ENCODE measurements at places on chromosomes 11 and 22. TPM values are rescaled to one million over a fixed set of nuclear protein-coding genes. Genes with fewer than 3 reads are reported as not detected.

DNA sequence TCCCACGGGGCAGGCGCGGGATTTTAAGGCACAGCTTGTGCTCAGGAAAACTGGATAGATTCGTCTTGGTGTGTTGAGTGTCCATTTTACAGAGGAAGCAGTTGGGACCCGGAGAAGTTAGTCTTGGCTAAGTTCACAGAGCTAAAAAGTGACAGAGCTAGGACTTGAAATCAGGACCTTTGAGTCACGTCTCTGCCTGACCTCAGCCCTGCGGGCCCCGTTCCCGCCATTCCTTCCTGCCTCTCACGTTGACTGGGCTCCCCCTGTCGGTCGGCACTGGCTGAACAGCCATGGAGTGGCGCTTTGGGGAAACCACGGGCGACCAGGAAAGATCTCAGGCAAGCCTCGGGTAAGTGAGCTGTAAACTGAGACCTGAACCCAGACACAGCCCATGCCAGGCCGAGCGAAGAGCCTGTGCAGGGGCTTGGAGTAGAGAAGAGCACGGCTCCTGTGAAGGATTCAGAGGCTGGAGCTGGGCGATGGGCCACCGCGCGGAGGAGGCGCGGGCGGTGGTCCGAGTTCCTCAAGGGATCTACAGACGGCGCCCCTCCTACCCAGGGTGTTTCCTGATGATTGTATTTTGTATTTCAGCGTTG, 54.1 kb downstream of the WNT11 start:
- peak; percentile 84 for DNase-seq

- DNase-seq: no peak
Measured at GRCh38 chr11:65213322-65214211, 31.8 kb downstream of the CAPN1 start.

GRCh38 chr22:29717789-29718188, 2.0 kb upstream of the CABP7 start:
- DNase-seq: no peak

Gene SLC29A2
- 4.3 TPM for polyA plus RNA-seq

DNA sequence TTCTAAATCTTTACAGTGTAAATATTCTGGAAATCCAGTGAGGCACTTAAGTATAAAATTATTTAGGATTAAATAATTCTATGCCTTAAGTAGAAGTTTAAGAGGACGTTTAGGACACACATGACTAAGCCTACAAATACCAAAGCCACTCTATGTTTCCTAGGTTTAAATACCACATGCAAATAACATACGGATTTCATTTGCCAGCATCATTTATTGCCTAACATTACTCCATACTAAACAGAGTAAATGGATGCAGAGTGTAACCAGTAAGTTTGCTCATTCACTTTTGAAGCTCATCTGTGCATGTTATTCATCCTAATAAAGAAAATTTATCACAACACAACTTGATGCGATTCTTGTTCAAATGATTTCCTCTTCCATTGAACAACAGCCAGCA, 4.1 kb downstream of the BDNF start:
- no peak for DNase-seq

DNA sequence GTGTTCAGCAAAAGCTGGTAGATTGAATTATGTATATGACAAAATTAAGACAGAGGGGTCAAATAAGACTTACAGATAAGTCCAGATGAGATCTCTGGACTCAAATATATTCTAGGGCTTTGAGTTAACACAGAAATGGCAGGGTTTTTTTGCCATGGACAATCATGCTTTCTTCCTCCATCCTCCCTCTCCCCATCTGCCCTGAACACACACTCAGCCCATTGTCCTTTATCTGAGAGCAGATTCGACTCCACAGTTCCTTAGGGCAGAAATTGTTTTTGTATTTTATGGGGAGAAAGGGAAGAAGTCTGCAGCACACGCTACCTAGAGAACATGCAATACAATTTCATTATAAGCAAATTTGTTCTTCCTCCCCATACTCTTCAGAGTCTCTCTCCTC, 86.8 kb downstream of the SLC1A2 start:
- no peak for DNase-seq

GRCh38 chr22:43147821-43148220, 3.5 kb upstream of the TSPO start:
- no peak for DNase-seq

Gene ZNF215
- 1.0 TPM for polyA plus RNA-seq

GRCh38 chr22:41383085-41383484, 1.3 kb downstream of the TEF start:
- no peak for DNase-seq

- DNase-seq: no peak
Measured at GRCh38 chr11:79087961-79088318, 352.9 kb downstream of the TENM4 start.

DNA sequence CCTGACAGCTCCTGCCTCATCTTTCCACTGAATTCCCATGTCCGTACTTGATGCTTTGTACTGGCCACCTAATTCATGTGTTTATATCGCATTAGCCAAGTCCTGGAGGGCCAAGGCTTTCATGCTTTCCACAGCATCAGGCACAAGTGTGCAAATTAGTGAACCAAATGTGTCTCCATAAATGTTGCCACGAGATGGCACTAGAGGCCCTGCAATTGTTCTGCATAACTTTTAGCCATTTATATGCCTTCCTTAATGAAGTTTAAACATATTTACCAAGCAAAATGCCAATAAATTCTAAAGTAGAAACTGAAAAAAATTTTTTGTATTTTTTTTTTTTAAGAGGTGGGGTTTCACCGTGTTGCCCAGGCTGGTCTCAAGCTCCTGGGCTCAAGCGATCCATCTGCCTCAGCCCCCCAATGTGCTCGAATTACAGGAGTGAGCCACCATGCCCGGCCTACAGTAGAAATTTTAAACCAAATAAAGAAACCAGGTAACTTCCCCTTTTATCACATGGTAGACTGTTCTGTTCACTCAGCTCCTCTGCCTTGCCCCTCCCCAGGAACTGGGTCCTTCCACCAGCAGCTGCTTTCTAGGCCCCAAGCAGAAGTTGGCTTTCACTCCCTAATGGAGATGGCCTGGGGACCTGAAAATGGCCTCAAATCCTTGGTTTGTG, 20.8 kb upstream of the IL18BP start:
- DNase-seq: peak; percentile 50

Gene OR10A2
- polyA plus RNA-seq: not detected

GRCh38 chr11:132448334-132448995, 1078.0 kb downstream of the NTM start:
- no peak for DNase-seq

Gene FAM111B
- 12.6 TPM for polyA plus RNA-seq

DNA sequence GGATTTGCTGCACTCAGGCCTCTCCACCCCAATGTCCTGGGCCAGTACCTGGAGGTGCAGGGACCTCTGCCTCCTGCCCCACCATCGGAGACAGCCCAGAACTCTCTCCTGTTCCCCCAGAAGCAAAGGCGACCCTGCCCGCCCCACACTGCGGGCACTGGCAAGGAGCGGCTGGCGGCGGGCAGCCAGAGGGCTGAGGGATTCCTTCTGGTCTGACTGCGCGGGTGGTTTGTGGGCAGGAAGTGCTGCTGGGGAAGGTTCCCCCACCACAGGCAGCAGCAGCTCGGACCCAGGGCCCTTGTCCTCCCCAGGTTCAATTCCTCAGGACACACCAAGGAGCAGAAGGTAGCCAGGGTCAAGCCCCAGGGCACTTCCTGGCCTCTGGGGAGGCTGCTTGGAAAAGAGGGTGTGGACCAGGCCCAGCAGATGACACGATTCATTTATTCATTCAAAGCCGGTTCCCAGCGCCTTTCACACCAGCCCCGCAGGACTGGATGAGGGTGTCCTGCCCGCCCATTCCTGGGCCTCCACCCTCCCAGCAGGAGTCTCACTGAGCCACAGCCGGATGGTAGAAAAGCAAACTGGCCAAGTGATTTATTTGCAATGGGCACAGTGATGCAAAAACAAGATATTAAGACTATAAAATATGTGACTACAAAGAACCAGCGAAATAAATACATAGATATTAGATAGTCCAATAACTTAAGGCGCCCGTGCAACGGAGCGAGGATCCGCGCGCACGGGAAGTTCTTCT, 1.2 kb downstream of the PHLDA2 start:
- DNase-seq: peak; percentile 51

GRCh38 chr11:65131895-65132237, 2.5 kb downstream of the SYVN1 start:
- DNase-seq: no peak

Gene CCDC82
- polyA plus RNA-seq: 17.6 TPM

Gene TSSK2
- not detected for polyA plus RNA-seq

DNA sequence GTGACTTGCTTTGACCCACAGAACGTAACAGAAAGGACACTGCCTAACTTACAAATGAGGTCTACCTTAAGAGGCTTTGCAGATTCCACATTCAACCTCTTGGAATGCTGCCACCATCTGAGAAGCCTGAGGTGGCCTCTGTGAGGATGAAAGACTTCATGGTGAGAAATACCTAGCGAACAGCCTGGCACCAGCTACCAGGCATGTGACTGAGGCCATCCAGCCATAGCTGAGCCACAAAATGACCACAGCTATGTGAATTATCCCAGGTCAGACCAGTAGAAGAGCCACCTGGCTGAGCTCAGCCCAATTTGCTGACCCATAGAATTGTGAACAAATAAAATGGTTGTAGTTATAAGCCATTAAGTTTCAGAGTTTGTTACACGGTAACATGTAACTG, 37.5 kb downstream of the PPARA start:
- DNase-seq: no peak

DNA sequence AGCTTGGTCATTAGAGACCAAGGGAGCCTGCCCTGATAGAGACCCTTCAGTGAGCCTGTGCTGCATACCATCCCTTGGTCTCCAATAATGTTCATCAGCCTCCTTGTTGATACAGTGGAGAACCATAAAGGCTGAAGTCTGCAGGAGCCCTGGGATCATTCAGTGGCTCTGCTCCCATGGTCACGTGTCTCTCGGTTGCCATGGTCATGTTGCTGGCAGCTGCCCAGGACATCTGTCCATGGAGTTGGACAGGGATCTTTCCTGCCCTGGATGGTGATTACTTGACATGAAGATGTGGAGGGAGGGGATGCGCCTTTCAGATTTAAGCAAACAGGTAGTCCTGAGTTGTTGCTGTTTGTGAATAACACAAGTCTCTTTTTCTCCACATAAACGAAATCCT, 38.2 kb downstream of the CYB5R2 start:
- DNase-seq: no peak

GRCh38 chr11:109697140-109697843, 275.3 kb downstream of the C11orf87 start:
- DNase-seq: peak; percentile 31

Gene SERHL2
- polyA plus RNA-seq: 0.21 TPM

Gene HBG1
- not detected for polyA plus RNA-seq

GRCh38 chr22:29259253-29259899, 8.4 kb downstream of the RHBDD3 start:
- peak; percentile 29 for DNase-seq

- DNase-seq: peak; percentile 70
Measured at GRCh38 chr11:18720808-18721560, 5.0 kb downstream of the IGSF22 start.

GRCh38 chr11:23540101-23540561, 679.9 kb upstream of the CCDC179 start:
- peak; percentile 27 for DNase-seq

DNA sequence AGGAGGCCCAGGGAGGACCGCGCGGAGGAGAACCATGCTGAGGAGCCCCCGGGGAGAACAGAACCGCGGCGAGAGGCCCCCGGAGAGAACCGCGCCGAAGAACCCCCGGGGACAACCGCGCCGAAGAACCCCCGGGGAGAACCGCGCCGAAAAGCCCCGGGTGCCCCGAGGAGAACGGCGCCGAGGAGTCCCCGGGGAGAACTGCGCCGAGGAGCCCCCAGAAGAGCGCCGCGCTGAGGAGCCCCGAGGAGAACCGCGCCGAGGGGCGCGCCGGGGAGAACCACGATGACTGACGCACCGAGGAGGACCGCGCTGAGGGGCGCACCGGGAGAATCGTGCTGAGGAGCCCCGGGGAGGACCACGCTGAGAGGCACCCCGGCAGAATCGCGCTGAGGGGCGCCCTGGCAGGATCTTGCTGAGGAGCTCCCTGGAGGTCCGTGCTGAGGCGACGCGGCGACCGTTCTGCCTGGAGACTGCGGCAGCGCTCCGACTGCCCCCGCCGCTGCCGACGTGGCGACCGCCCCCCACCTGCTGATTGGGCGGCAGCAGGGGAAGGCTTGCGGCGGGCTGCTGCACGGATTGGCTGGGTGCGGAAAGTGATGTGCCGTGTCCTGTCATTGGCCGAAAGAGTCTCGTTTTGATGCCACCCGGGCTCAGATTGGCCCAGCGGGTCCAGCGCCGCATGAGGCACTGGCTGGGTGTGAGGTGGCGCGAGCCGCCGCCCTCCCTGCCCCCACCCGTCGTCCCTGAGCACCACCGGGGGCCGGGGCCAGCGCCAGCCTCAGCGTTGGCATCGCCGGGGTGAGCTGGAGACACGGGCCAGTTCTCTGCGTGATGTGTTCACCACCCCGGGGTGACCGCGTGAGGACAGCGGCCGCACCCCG, at the start of gene KCNQ1OT1:
Gene KCNQ1OT1, minus strand, starts transcription at position 464 of the 884 bp plus-strand sequence.
- DNase-seq: peak; percentile 98

DNA sequence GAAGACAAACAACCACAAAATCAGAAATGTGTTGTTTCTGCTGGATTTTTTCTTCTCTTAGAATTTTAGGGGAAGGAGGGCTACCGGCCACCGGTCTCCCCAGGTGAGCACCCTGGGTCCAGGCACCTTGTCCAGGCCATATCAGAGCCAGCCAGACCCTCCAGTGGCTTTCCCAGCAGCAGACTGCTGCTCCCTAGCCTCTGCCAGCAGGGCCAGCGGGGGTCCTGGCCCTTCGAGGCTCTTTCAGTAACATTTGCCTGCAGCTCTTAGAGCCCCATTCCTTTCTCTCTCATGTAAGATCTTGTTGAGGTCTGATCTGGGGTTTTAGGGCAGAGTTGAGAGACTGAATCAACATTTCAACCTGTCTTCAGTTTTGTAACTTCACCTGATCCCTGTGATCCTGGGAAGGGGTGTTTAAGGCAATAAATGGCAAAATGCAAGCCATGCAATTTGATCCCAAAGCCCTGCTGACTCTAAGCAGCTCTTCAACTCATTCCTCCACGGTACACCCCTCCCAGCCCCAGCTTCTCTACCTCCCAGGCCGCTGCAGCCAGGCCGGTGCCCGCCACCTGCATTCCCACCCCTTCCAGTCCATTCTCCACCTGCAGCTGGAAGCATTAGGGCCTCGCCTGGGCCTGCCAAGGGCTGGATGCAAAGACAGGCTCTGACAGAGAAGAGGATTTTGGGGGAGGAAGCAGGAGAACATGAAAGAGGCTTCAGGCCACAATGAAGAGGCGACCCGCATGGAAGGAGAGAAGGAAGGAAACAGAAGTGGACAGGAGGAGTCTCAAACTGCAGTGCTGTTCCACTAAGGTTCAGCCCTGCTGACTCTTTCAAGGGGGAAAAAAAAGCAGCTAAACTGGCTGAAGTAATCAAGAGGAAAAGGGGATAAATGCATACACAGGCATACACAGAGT, 113.0 kb upstream of the FGF3 start:
- no peak for DNase-seq
